ENCODE measurements at places on chromosomes 7 and 10.

DNA sequence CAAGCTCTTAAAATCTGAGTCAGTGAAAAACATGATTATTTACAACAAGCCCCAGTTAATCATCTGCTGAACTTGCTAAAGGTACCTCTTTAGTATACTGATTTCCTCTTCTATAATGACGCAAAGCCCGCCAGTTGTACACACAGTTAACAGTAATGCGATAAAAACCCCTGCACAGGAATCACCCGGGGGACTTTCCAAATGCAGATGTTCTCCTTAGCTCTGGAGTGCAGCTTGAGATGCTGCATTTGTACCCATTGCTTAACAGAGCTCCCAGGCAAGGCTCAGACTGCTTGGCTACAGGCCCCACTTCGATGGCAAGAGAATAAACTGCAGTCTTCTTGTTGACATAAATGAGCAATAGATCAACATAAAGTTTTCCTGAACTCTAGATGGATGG is 279.6 kb upstream of the HGF start:
- DNase-seq: no peak

GRCh38 chr10:62045765-62046521 is 144.4 kb downstream of the ARID5B start:
- peak; percentile 62 for DNase-seq

- no peak for DNase-seq
These were observed 42.3 kb downstream of the ANTXRL start for GRCh38 chr10:46328853-46329689.

- DNase-seq: no peak
These were observed 294.3 kb downstream of the MAGI2 start for GRCh38 chr7:79159040-79159664.

All from left hindlimb (tissue), 1 donor.